Midbrain (tissue), 1 donor: ENCODE measurements at places on chromosomes 16 and 17.

DNA sequence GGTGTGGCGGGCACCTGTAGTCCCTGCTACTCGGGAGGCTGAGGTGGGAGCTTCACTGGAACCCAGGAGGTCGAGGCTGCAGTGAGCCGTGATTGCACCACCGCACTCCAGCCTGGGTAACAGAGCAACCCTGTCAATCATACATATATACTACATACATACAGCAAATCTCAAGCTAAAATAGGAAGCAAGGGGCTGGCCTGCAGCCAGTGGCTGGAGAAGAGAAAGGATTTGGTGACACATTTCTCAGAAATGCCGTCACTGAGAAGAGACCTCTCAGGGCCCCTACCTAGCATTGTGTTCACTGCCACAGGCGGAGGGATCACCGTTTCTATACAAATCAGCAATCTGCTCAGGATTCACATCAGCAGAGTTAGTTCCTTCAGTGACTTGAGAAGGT, 16.9 kb downstream of the NARF start:
- no peak for DNase-seq

GRCh38 chr17:65749479-65749878, 188.0 kb upstream of the AXIN2 start:
- no peak for DNase-seq

GRCh38 chr17:33968350-33969044, 286.6 kb upstream of the CCL2 start:
- no peak for DNase-seq

- DNase-seq = peak; percentile 5
Measured at GRCh38 chr17:51461578-51462004, 201.2 kb downstream of the UTP18 start.

DNA sequence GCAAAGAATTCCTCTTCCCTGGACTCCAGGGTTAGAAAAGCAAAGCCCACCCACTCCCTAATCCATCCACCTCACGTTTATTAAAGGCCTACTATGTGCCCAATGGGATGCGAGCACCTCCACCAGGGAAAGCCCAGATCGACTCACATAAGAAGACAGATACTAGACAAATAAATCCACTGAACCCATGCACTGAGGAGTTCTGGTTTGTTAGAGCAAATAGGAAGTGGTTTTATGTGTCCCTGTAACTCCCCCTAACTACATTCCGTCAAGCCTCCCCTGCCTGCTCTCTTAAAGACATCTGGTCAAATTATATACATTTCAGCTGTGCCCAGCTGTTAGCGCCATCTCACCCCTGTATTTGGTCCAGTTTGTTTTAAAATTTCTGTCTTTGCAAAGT, 218.5 kb upstream of the RPL38 start:
- DNase-seq = no peak

DNA sequence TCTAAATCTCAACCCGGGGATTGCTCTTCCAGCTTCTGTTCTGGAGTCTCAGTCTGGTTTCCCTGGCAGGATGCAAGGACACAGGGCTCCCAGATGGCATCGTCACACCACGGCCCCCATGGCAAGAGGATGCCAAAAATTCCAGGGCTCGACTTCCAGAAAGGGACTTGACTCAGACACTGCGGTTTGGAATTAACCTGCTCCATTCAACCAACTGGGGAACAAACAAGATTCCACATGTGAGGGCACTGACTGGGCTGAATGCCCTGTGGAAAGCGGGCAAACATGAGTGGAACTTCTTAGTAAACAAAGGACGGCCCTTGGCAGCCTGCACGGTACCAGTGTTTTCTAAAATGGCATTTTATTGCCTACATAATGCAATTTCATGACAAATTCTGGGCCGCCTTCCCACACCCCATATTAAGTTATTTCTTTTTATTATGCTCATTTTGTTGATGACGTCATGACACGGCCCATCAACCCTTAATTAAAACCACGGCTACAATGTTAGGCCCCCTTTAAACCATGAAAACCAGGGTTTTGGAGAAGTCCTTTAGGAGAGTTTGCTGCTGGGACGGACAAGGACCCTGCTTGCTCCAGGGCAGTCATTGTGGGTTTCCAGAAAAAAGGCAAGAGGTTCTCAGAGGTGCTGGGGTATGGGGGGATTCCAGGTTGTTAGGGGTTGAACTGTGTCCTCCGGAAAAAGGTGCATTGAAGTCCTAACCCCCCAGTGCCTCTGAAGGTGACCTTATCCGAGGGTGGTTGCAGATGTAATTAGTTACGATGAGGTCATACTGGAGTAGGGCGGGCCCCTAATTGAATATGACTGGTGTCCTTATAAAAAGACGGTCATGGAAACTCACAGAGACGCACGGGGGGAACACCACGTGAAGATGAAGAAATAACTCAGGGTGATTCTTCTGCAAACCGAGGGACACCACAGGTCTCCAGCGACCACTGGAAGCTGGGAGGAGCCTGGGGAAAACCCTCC, 205.6 kb downstream of the FOXL1 start:
- peak; percentile 1 for DNase-seq

DNA sequence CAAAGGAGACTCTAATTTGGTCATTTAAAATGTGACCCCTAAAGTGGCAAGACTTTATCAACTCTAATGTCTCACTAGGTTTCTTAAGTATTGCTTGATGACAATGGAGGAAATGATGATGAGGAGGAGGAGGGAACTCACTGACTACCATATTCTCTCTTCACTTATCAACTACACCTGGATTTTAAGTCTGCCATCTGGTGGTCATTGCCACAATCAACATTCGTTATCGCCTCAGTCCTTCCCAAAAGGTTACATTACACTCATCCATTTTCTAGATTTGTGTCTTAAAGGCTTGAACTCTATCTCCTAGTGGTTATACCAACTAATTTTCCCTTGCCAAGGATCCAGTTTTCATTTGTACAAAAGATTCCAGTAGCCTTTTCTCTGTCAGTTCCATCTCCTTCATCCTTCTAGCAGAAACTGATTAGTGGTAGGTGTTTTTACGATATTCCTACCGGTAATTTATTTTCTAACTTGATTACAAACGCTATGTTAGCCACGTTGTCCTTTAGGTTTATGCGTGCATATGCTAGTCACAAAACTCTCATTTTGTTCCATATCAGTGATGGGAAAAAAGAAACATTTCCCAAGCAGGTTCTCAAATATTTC, 114.6 kb upstream of the NOG start:
- DNase-seq = peak; percentile 6

- peak; percentile 52 for DNase-seq
Measured at GRCh38 chr17:29179232-29180033, 765 bp downstream of the MYO18A start.

DNA sequence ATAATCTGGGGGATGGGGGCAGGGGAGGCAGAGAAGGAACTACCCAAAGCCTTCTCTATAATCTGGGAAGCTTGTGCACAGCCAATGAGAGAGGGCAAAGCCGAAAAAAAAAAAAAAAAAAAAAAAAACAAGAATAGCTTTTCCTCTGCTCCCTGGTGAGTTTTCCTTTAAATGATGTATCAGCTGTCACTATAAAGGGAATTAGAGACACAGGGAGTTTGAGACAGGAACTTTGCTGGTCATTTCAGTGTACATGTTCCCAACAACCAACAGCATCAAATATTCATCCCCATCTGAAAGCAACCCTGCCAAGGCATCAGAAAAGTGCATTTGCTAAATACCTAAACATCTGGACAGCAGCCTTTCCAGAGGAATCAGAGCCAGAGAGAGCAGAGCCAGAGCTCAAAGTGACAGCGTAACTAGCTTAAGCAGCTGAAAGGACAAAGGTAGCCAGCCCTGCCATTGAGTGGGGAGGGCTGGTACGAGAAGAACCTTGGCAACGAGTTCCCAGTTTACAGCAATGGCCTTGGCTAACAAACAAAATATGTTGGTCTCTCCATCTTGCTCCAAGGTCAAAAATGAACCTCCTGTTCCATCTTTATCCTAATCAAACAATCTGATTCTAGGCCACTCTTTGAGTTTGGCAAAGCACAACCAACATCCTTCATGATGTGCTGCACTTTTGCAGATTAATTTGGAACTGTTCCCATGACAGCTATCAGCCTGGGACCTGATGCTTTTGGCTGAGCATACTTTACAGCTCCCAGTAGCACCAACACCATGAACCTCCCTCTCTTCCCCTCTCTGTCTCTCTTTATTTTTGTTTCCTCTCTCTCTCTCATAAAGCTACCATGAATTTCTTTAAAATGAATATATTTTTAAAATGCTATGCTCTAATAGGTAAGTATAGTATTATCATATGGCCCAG, 143.7 kb upstream of the GNAO1 start:
- DNase-seq = peak; percentile 52

- DNase-seq = no peak
Measured at GRCh38 chr16:66603537-66604375, 748 bp upstream of the CMTM3 start.

DNA sequence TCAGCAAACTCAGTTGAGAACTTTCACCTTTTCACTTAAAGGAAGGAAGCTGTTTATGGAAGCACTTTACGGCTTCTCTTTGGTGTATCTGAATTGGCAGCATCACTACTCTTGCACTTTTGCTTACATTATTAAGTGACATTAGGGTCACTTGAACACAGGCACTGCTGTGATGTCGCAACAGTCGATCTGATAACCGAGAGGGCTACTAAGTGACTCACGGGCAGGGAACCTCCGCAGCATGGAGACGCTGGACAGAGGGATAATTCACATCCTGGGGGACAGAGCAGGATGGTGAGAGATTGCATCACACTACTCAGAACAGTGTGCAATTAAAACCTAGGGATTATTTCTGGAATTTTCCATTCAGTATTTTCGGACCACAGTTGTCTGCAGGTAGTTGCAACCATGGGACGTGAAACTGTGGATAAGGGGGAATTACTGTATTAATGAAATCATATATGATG, 56.5 kb downstream of the DNAH2 start:
- DNase-seq = no peak

DNA sequence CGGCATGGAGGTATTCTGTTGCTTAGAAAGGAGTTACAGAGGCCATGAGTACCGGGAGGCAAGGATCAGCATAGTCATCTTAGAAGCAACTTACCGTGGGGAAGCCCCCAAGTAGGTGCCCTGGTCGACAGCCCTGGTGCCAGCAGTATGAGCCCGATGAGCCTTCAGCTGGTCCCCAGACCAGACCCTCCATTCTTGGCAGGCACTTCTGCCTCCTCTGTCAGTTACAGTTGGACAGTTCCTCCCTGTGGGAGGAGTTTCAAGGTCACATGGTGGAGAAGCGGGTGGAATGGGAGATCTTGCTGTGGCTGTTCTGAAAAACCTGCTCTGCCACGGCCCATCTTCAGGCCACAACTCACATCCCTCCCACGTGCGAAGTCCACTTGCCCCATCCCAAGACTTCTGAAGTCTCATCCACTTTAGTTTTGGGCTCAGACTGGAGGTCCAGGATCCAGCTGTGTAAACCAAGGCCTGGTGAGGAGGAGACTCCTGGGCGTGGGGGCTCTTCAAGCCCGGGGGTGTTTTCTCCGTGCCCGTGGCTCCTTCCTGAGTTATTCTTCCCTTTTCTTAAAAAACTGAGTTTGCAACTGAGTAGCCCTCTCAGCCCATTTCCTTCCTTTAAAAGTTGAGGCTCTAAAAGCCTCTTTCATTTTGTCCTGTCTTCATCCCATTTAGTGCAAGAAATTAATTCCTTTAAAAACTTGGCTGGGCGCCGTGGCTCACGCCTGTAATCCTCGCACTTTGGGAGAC, 133.5 kb downstream of the SEC14L1 start:
- DNase-seq = no peak

- no peak for DNase-seq
Measured at GRCh38 chr16:14211856-14212543, 140.9 kb downstream of the MRTFB start.

DNA sequence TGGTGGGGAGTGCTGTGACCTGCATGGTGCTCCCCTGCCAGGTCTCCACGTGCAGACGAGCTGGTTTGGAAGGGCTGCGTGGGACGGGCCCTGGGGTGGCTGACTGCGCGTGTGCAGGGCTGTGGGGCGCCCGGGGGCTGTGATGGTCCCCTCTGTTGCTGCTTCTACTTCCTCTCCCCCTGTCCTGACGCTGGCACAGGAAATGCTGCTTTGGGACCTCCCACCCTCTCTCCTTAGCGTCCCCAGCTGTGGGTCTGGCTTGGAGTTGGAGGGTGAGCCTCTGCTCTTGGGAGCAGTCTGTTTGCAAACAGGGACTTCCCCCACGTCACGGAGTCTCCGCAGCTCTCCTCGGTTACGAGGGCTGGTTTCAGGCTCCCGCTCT, 35.2 kb downstream of the TSC2 start:
- DNase-seq = no peak
